Umbilical cord (tissue), 2 donors: ENCODE measurements at places on chromosomes 7 and 10.

GRCh38 chr10:13712837-13713581, 126.2 kb downstream of the PRPF18 start:
- peak; percentile 57 for DNase-seq

GRCh38 chr7:152850420-152850819, 90.9 kb downstream of the ACTR3B start:
- no peak for DNase-seq

DNA sequence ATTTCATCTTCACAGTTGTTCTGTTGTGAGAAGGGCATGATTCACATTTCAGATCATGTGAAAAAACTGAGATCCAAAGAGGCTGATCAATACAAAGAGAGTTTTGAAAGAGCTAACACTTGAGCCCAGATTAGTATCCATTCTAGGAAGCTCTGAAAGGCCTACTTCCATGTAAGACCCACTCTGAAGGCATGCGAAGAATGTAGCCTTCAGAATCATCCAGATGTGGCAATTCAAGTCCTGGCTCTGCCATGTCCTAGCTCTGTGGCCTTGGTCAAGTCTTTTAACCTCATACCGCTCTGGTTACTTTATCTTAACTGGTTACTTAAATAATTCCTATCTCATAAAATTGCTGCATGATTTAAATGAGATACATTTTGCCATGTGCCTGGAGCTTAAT, 111.1 kb downstream of the FZD1 start:
- DNase-seq: no peak

- no peak for DNase-seq
Measured at GRCh38 chr10:85767891-85768290, 598.7 kb downstream of the GRID1 start.

DNA sequence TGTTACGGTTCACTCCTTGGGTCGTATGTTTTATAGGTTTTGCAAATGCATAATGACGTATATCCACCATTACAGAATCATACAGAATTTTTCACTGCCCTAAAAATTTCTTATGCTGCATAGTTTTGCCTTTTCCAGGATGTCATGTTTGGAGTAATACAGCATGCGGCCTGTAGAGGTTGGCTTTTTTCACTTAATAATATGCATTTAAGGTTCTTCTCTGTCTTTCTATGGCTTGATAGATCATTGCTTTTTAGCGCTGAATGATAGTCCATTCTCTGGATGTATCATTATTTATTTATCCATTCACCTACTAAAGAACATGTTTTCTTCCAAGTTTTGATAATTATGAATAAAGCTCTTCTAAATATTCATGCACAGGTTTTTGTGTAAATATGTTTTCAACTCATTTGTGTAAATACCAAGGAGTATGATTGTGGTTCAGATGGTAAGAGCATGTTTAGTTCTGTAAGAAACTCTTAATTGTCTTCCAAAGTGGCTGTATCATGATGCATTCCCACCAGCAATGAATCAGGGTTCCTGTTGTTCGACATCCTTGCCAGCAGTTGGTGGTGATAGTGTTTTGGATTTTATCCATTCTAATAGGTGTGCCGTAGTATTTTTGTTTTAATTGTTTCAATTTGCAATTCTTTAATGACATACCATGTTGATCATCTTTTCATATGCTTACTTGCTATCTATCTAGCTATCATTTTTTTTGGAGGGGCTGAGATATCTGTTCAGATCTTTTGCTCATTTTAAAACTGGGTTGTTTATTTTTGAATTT, 531.2 kb upstream of the GHITM start:
- no peak for DNase-seq

GRCh38 chr7:18053177-18053928, 25.7 kb upstream of the PRPS1L1 start:
- DNase-seq: no peak

DNA sequence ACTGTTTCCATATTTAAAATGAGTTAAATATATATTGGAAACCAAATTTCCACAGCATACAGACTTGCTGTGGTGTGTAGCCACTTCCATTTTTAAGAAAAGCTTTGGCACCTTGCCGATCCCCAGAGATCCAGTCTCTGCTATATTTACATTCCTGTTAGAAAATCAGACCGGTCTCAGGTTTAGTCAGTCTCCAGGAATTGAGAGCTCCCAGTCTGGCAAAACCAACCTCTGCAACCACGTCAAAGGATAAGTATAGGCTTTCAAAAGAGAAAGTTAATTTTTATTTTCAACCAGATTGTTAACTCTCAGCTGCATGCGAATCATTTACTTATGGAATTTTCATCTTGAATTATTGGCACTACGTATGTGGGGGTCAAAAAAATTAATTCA, 28.2 kb downstream of the PUS7 start:
- peak; percentile 7 for DNase-seq

DNA sequence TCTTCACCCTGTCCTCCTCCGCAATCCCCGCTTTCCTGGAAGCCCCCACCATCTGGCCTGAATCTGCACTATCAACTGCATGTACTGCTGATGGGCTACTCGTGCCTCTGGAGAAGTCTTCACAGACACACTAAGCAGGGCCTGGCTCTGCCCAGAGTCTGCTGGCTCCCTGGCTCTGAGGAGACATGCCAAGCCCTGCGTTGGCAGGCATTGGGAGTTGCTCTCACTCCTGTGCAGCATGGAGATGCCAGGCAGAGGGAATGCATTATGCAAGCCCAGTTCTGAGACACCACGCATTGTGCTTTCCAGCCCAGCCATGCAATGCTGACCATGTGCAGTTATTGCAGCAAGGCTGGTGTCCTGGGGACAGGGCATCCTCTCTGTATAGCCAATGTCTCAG, 314.6 kb downstream of the CXCL12 start:
- DNase-seq: no peak

- DNase-seq: no peak
Measured at GRCh38 chr7:44838751-44839150, 9.1 kb downstream of the H2AZ2 start.

GRCh38 chr10:78316451-78316931, 282.8 kb downstream of the RPS24 start:
- DNase-seq: peak; percentile 99

GRCh38 chr7:157378390-157378789, 41.6 kb downstream of the DNAJB6 start:
- no peak for DNase-seq
